ENCODE measurements at places on chromosomes 3 and 15.

GRCh38 chr3:155391551-155391958 lies 98.1 kb upstream of the STRIT1 start:
- DNase-seq, result no peak

DNA sequence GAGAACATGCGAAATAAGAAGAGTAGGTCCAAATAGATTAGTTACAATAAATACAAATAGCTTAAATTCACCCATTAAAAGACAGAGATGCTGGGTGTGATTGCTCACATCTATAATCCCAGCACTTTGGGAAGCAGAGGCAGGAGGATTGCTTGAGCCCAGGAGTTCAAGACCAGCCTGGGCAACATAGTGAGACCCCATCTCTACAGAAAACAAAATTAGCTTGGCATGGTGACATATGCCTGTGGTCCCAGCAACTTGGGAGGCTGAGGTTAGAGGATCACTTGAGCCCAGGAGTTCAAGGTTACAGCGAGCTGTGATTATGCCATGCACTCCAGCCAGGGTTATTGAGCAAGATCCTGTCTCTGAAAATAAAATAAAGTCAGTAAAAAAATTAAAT lies 109.1 kb upstream of the WNT5A start:
- no peak for DNase-seq

DNA sequence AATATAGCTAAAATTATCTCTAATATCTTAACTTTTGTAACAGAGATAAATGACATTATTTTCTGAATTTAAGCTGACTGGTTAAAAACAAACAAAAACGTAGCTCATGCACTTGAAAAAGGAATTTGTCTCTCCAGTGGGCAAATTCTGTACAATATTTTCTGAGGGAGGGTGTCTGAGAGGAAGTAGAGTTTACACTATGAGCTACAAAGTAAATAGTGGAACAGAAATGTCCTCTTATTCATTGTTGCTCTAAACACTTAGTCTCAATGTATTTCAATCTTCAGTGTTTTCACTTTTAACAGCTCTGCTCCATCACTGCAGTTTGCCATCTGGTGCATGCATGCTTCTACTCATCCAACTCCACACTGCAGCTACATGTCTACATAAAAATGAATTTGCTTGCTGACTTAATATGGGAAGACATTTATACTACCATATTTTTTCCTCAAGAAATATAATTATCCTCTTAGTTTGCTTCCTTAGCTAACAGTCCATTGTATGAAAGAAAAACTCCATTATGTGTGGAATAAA lies 817.4 kb upstream of the LMCD1 start:
- DNase-seq, result no peak

DNA sequence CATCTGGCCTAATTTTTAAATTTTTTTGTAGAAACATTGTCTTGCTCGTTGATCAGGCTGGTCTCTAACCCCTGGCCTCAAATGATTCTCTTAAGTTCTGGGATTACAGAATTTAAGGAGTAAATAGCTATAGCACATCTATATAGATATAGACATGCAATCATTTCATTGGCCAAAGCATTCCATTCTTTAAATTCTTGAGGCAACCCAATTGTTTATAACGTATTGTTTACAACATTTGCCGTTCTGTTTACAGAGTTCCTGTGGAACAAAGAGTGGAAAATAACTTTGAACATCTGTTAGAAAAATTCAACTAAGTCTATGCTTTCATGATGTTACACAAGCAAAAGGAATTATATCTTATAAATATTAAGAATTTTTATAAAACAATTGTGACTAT lies 205.2 kb upstream of the ROBO2 start:
- DNase-seq, result no peak

DNA sequence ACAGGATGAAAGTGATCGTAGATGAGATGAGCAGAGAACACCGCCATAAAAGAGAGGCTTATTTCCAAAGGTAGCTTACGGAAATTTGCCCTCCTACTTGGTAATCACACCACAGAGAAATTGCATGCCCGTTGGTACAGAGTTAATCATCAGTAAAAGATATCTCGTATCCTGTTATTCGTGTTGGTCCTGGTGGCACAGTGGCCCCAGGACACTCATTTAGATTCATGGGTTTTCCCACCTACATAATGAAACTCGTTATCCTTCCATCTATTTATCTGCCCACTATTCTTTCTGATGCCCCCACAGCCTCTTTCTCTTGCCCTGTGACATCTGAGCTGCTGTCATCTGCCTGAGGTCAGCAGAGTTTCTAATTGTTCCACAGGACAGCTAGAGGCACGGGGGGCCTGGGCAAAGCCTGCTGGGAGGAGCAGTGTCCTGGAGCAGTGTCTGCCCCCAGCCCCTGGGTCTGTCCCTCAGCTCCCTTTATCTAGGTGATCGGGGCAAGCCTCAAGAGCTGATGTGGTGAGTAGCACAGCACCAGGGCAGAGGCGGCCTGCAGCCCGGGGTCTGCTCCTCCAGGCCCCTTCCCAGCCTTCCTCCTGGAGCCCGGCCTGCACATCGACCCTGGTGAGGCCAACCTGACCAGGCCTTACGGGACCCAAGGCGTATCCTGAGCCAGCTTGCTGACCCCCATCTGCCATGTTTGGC lies 42.2 kb downstream of the PXYLP1 start:
- DNase-seq, result no peak

DNA sequence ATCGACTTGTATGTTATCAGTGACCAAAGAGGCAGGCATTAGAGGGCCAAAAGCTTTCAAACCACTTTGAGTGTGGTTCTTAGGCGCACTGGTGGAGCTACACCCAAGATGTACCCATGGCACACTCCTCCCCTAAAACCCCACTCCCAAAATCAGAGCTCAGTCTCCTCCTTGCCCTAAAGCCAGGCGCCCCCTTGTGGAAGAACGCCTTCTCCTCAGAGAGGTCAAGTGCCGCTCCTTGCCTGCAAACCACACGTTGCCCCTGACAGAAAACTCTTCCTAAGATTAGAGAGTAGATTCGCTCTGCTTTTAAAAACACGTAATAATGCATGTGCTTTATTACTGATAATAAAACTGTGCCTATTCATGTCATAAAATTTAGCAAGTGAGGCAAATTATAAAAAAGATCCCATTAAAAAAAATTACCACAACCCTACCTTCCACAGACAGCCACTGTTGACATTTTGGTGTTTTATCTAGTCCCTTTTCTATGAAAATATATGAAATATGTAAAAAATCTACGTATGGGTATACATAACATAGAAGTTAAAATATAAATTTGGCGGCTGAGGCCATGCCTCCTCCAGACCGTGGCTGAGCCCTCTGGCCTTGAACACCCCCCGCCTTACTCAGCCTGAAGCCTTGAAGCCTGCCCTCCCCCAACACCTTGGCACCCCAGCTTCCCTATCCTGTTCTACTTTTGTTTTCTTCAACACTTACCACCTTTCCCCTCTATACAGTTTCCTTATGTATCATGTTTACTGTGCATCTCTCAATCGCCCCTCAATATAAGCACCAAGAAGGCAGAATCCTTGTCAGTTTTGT lies 33.5 kb downstream of the BCL2L10 start:
- DNase-seq, result peak; percentile 76

- no peak for DNase-seq
Observed at GRCh38 chr3:74614107-74614967, at the start of gene CNTN3. CNTN3 (minus strand) TSS chr3:74614659; CDS start chr3:74521112, 93,547 bp downstream.

DNA sequence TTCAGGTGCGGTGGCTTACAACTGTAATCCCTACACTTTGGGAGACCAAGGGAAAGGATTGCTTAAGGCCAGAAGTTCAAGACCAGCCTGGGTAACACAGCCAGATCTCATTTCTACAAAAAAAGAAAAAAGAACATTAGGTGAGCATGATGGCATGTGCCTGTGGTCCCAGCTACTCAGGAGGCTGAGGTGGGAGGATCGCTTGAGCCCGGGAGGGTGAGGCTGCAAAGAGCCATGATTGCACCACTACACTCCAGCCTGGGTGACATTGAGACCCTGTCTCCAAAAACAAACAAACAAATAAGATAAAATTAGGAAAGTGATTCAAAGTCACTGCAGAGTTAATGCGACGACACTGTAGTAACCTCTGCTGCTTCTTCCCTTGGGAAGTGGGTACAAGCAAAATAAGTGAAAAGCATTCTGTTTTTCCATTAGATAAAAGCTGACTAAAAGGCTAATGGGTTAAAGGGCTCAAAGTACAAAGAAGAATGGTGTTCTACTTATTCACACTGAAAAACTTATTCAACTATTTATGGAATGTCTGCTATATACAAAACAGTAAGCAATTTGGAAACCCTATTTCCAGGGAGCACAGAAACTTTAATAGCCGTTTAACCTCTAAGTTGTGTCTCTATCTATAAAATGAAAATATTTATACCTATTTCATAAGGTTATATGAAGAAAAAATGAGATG lies 8.0 kb upstream of the RPS27L start:
- no peak for DNase-seq

DNA sequence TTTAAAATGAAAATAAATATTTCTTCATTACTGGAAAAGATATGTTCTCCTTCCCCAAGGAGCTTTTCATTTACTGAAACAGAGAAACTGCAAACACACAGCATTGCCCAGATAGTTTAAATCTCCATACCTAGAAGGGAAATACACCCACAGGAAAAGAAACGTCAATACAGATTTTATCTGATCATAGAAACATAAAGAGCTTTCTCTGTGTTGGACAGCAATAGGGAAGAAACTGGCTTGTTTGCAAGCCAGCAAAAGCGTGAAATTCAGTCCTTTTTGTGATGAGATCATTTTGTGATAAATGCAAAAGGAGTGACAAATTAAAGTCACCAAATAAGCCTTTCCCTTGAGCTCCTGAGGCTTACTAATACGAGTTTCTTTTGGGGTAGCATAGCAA lies 398.0 kb downstream of the TIGIT start:
- DNase-seq, result no peak

GRCh38 chr3:45330510-45331295 lies 57.7 kb upstream of the LARS2 start:
- no peak for DNase-seq

Data from CD4-positive, alpha-beta T cell treated with Interleukin-1 beta for 1 hour (primary cell).